NCI-H2171 (cell line): ENCODE measurements at places on chromosomes 11 and 22.

DNA sequence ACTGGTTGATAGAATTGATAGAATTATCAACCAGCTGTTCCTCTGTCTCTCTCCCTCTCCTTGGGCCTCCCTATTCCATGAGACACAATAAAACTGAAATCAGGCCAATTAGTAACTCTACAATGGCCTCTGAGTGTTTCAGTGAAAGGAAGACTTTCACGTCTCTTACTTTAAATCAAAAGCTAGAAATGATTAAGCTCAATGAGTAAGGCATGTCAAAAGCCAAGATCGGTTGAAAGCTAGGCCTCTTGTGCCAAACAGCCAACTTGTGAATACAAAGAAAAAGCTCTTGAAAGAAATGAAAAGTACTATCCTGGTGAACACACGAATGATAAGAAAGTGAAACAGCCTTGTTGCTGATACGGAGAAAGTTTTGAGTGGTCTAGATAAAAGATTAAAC, 16.6 kb downstream of the PIH1D2 start:
- DNase-seq: no peak

- DNase-seq: no peak
Measured at GRCh38 chr11:6755303-6755952, 16.3 kb downstream of the OR2AG2 start.

- peak; percentile 70 for DNase-seq
Measured at GRCh38 chr11:116787786-116788486, at the start of gene ZPR1. Gene ZPR1 (minus strand): TSS chr11:116788023. CDS start chr11:116787990, 33 bp downstream.

GRCh38 chr11:60183591-60184205, 815 bp upstream of the MS4A6A start:
- no peak for DNase-seq

- DNase-seq: peak; percentile 88
Measured at GRCh38 chr11:61507962-61508861, at the start of gene LRRC10B. Gene LRRC10B (plus strand): TSS chr11:61508749. CDS start chr11:61508999, 250 bp downstream.
